Transverse colon (tissue), 4 donors: ENCODE measurements at places on chromosomes 2 and 18. TPM values are rescaled to one million over a fixed set of nuclear protein-coding genes. Genes with fewer than 3 reads are reported as not detected.

Gene WNT10A
- total RNA-seq, result 0.27 TPM

Gene PDCD1
- 0.64 TPM for total RNA-seq

Gene DLGAP1
- total RNA-seq, result 3.7 TPM

- H3K27ac ChIP-seq, result no peak overlapping the region
- H3K27me3 ChIP-seq, result no peaks in the 10 kb centered on the region
- no peaks in the 10 kb centered on the region for H3K4me1 ChIP-seq
Measured at GRCh38 chr2:85104228-85104627, 29.0 kb upstream of the TCF7L1 start.

GRCh38 chr2:172763079-172763478 is 27.4 kb downstream of the RAPGEF4 start:
- H3K27ac ChIP-seq, result no peak overlapping the region
- no peaks in the 10 kb centered on the region for H3K4me1 ChIP-seq
- DNase-seq, result no peak
- no peaks in the 10 kb centered on the region for H3K36me3 ChIP-seq
- no peaks in the 10 kb centered on the region for H3K27me3 ChIP-seq

DNA sequence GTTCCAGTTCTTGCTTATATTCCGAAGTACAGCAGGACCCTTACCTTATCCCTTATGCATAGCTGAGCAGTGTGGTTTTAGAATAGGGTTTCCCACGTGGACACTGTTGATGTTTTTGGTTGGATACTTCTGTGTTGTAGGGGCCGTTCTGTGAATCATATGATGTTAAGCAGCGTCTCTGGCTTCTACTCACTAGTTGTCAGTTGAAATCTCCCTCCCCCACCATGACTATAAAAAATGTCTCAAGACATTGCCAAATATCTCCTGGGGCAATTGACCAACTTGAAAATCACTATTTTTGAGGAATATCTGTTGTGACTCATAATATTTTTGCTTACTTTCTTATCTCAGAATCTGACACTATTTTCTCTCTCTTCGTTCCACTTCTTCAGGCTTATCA is 713.7 kb downstream of the TSN start:
- H3K36me3 ChIP-seq, result no peaks in the 10 kb centered on the region
- DNase-seq, result no peak
- H3K4me1 ChIP-seq, result no peaks in the 10 kb centered on the region
- H3K4me3 ChIP-seq, result no peak overlapping the region
- H3K27ac ChIP-seq, result no peak overlapping the region
